Activated T-helper 9 cell treated with anti-CD3 and anti-CD28 coated beads, Interleukin-2, amount 50 U/mL, for 16 hours (primary cell): ENCODE measurements at places on chromosomes 6 and 20.

- no peak for DNase-seq
Measured at GRCh38 chr20:846894-847278, 13.4 kb downstream of the FAM110A start.

DNA sequence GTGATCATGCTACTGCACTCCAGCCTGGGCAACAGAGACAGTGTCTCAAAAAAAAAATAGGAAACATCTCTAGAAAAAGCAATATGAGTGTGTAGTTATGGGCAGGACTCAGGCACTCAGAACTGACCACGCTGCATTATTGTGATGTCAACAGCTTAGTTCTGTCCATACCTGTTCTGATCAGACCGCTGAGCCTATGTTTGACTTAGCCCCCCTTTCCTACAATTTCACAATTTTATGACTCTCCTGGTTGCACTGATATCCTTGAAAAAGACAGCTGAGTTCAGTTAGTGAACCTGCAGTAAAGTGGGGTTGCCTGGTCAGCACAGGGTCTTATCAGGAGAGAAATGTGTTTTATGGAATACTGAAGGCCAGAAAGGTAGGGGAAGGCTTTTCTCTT, 37.8 kb upstream of the PRDM1 start:
- no peak for DNase-seq

DNA sequence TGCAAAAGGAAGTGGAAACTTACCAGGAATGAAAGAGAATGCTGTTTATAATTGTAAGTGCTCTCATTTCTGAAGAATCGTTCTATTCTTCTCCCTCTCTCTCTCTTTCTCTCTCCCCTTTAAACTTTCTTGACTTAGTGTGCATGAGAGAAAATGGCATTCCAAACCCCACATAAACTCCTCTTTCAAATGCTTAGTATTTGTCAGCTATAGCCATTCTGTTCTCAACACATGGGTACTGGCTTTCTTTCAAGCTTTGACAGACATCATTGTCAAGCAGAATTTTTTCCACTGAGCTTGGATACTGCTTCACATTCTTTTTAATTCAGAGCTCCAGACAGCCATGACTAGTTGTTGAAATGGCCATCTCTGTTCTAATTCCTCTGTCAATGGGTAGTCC, 51.1 kb upstream of the PREP start:
- DNase-seq, result no peak

GRCh38 chr20:20259533-20259932, 108.4 kb upstream of the INSM1 start:
- no peak for DNase-seq

DNA sequence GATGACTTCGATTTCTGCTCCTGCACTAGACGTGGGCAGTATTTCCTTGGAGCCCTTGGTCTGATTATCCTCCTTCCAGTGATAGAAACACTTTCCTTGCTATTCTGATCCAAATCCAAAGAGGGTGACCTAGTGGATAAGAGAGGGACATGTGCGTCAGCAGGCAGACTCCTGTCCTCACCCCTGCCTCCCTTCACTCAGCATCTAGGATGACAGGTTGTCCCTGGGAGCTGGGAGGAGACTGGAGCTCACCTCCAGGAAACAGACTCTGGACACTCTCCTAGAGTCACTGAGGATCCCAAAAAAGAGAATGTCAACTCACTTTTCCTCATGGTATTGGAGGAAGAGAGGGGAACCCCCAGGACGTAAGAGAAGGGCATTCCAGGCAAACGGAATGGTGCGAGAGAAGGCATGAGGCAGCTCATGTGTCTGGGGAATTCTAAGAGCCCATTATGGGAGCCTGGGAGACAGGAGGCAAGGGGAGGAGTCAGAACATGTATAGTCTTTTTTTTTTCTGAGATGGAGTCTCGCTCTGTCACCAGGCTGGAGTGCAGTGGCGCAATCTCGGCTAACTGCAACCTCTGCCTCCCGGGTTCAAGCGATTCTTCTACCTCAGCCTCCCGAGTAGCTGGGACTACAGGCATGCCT, 2.2 kb downstream of the C20orf173 start:
- DNase-seq, result no peak

DNA sequence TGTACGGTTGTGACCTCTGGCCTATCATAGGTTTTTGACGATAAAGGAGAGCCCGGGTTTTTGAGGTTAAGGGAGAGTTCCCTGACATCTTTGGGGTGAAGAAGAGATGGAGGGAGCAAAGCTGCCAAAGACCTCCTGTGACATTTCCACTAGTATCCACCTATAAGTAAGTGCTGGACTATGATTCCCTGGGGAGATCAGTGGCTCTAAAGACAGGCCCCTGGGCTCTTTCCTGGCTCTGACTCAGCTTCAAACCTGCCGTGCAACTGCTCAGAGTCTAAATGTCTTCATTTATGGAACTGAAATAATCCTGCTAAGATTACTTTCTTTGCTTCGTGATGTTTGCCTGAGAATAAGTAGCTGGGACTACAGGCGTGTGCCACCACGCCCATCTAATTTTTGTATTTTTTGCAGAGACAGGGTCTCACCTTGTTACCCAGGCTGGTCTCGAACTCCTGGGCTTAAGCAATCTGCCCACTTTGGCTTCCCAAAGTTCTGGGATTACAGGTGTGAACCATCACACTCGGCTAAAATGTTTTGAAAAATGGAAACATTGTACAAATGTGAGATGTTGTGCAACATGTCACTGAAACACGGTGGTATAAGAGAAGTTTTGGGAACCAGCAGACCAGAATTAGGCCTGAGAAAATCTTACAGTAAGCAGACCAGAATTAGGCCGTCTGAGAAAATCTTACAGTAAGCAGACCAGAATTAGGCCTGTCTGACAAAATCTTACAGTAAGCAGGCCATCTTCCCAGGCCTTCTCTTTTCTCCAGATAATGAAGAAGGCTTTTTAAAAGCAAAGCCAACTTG, 1.1 kb upstream of the PAQR8 start:
- no peak for DNase-seq

- DNase-seq, result no peak
Measured at GRCh38 chr20:53942973-53943372, 127.4 kb downstream of the BCAS1 start.

DNA sequence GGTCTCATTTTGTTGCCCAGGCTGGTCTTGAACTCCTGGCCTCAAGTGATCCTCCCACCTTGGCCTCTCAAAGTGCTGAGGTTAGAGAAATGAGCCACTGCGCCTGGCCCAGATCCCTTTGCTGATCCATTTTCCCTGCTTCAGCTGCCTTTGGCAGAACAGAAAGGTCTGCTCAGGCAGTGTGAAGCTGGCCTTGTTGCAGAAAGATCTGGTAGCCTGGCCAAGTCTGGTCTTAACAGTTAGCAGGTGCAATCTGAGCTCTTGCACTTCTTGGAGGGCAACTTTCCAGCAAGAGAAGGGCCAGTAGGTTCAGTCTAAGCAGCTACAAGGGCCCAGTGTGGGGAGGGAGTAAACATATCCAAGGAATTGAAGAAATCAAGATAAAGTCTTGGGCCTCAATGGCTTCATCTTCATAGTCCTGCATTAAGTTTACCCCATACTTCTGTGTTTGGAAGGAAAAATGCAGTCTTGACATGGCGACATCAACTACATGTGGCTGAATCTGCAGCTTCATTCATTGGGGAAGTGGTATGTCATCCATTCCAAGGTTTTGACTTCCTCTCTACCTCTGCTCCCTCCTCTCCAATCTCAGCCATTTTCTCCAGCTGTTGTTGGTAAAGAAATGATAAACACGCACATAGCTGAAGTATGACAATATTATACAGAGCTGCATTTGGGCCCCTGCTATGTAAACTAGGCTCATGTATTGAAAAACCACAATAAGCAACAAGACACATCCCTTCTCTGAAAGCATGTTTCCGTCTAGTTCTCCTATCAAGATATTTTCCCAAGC, 39.0 kb upstream of the NEDD9 start:
- DNase-seq, result no peak

- no peak for DNase-seq
Measured at GRCh38 chr20:45695496-45695895, 6.3 kb upstream of the WFDC13 start.

DNA sequence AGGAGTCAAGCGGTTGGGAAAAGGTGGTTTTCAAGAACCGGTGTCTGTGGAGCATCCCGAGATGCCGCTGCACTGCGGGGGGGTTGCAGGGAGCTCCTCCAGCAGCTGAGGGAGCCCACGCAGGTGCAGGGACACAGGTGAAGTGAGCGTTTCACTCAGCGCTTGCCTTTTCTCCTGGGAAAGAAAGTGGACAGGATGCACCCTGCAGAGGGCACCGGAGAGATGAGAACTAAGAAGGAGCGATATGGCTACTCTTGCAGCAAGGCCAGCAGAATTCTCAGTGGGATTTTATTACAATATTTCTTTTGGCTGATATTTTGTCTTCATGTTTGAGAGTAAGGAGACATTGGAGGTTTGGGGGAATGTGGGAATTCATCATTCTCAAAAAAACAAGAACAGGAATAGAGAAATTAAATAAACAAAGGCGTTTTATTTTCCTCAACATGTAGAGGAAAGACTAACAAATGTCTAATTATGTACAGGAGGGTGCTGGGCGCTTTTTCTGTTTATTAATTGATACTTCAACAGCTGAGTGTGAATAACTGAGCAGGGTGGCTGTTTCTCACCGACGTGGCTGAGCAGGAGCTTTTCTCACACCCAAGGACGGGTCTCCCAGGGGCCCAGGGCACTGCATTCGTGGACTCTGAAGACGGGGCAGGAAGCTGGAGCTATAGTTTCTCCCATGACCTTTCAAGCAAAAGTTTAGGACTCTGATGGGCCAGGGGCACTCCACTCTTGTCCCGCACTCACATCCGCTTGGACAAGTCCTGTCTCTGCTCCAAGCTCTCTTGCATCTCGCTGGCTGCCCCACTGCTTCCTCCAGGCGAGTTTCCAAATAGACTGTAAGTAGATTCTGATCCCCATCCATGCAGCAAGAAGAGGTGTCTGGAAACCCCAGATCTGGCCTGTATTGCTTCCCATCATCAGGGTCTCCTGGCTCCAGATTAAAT, 176.1 kb downstream of the SMOC2 start:
- no peak for DNase-seq

- no peak for DNase-seq
Measured at GRCh38 chr20:57013741-57014140, 252.7 kb downstream of the BMP7 start.

DNA sequence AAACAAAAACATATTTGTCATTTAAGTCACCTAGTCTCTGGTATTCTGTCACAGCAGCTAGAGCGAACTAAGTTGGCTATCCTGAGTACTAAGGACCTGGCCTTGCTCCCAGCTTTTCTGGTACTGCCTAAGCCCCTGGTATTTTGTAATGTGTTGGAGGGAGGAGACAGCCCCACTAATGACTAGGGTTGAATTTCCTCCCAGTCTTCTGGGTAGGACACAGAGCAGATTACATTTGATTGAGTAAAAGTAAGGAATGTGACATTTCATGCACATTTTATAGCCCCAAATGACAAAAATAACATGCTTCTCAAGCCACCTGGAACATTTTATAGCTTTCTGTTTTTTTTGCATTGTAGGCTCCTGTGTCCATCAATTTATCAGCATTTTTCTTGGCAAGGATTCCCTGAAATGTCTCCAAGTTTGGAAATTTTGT, 47.9 kb upstream of the DDR1 start:
- DNase-seq, result no peak

GRCh38 chr6:43287717-43288679, 10.1 kb upstream of the SLC22A7 start:
- no peak for DNase-seq

- DNase-seq, result no peak
Measured at GRCh38 chr20:43389211-43389610, 68.5 kb upstream of the SRSF6 start.

- no peak for DNase-seq
Measured at GRCh38 chr6:117448011-117448410, 22.3 kb upstream of the ROS1 start.

DNA sequence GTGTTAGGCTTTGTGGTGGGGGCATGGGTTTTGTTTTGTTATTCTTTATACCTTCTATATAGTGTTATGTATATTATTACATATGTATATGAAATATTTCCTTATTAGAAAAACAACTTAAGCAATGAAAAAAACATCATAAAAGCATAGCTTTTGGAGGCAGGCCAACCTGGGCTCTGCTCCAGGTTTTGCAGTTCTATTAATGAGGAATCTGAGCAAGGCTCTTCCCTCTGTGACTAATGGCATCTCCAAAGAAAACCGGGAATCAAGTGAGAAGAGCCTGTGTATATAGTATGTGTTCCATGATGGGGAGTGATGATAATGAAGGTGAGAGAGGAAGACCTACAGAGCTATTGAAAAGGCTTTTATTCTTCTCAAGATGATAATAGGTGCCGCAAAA, 291.1 kb downstream of the CLIC5 start:
- no peak for DNase-seq

DNA sequence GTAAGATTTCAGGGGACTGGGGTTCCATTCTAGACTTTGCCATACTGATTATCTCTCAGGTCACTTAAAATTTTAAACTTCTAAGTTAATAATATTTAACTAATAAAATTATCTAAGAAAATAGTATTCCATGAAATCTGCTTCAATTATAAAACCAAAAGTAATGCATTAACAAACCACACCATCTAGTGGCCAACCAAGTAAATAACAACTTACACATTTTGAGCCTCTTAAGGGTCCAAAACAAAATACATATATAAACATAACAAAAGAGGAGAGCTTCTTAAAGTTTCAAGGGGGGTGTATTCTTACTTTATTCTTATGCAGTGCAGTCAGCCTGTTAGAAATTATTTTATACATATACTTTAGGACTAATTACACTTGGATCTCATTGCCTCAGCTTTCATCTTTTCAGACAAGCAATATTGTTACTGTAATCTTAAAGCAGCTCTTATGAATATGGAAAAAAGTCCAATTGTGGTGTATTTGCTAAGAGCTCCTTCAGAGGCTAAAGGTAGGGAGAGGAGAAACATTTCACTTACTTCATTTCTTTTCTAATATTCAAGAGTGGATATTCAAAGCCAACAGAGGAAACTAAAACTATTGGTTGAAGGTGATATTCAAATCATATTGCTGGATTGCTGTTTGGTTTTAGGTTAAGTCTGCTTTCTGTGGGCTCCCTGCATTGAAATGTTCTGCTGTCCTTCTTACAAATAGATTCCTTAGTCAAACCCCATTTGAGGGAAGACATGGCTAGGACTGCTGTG, 199.7 kb upstream of the SIM1 start:
- no peak for DNase-seq

- no peak for DNase-seq
Measured at GRCh38 chr6:119604124-119604523, 254.6 kb upstream of the MAN1A1 start.

DNA sequence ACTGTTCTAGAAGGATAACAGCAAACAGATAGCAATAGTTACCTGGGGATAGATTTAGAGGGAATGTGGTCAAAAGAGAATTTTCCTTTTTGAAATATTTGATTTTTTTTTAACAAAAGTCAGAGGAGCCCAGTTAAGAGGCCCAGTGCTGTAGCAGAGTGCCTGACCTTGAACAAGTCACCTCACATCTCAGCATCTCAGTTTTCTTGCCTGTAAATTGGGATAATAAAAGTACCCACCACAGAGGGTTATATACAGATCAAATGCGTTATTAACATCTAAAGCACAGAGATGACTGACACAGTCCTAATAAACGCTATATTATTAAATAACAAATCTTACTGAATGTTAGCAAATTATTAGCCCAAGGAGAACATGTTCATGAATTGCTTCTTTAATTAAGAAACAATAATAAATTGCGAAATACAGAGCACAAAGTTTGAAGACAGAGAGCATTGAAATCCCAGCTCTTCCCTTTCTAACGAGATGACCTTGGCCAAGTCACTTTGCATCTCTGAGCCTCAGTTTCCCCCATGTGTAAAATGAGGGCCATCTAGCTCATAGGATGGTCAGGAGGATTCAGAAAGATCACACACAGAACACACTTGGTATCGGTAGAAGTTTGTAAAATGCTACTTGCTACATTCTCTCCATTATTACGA, 35.5 kb downstream of the PTGIS start:
- DNase-seq, result no peak
